ENCODE measurements at places on chromosomes 5 and 9. TPM values are rescaled to one million over a fixed set of nuclear protein-coding genes. Genes with fewer than 3 reads are reported as not detected.

Gene UNC13B
- 1.4 TPM for total RNA-seq

Gene CDK7
- total RNA-seq: 52.4 TPM

Gene ZNF366
- total RNA-seq: not detected

Gene DBH
- not detected for total RNA-seq

Gene FOXD4
- 0.24 TPM for total RNA-seq

Gene PTGER4
- total RNA-seq: 42.6 TPM

Gene MED27
- 34.6 TPM for total RNA-seq

Gene SEC24A
- 55.4 TPM for total RNA-seq

Gene GPR151
- not detected for total RNA-seq

Gene PCDHB3
- 0.08 TPM for total RNA-seq

Gene DMRT3
- total RNA-seq: not detected

Gene LECT2
- not detected for total RNA-seq

Gene ALDOB
- total RNA-seq: not detected

Gene ENHO
- total RNA-seq: not detected

Gene SMIM33
- 0.90 TPM for total RNA-seq

Gene PCDHGA7
- total RNA-seq: 0.06 TPM

Gene IRGM
- 1.4 TPM for total RNA-seq

Gene PRR16
- not detected for total RNA-seq

Gene TICAM2
- 0.56 TPM for total RNA-seq

Gene NEURL1B
- total RNA-seq: 0.52 TPM

Gene SH3GL2
- not detected for total RNA-seq

Gene RLN2
- 2.9 TPM for total RNA-seq

Measured in activated T-helper 17 cell treated with anti-CD3 and anti-CD28 coated beads, Interleukin-2, amount 50 U/mL, for 72 hours (primary cell).